ENCODE measurements at places on chromosomes 2 and 18.

GRCh38 chr2:144230033-144230432 is 289.9 kb downstream of the ZEB2 start:
- no peak for DNase-seq

DNA sequence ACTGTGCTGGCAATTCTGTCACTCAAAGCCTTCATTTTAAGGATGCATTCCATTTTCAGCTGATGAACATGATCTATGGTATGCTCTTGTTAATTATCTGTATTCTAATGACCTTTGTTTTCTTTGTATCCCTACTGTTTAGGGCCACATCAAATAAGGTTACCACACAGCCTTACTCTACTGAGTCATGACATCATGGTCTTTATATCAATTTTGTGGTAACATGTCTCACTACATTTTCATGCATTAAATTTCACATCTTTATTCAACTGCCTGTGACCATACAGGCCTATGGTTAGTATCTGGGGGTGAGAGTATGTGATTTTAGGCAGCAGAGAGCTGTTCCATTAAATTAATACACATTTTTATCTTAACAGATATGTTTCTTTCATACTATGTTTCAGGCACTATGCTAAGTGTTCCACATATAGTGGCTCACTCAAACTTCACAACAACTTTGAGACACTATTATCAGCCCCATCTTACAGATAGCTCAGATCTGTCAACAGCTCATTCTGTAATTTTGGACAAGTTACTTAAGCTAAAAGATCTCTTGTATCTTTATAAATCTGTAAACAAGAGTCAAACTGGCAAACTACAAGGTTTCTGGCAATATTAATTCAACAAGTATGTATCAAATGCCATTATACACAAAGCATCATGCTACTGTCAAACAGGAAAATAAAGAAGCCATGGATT is 18.0 kb downstream of the LRPPRC start:
- no peak for DNase-seq

DNA sequence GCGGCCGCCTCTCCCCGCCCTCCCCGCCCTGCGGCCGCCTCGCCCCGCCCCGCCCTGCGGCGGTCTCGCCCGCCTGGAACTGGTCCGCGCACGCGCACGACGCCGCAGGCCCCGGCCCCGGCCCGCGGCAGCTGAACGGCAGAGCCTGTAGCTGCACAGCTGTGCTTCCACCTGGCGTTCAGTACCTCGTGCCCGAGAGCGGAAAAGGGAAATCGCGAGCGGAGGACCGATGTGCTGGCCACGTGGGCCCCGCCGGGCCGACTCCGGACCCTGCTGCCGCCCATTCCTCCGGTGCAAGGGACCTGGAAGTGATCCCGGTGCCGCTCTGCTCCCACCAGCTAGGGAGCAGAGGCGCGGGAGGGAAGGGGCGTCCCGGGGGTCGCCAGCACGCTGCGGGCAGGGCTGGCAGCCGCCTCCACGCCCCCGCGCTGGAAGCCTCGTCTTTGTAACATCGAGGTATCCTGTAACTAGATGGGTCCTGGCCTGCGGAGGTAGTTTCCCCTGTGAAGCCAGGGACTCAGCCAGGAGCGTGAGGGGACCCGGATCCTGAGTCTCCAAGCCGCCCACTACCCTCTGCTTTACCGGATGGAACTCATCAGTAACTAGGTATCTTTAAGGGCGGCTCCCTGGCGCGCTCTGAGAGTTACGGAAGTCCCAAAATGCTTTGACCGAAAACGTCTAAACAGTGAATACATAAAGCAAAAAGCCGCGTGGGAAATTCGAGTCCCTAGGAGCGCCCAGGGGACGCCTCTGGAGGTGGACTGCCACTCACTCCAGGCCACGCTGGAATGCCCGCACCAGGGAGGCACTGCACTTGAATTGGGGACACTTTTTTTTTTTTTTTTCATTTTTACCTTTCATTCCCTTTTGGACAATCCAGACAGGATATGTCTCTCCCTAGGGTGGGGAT is 704 bp upstream of the ODC1 start:
- DNase-seq: peak; percentile 90

DNA sequence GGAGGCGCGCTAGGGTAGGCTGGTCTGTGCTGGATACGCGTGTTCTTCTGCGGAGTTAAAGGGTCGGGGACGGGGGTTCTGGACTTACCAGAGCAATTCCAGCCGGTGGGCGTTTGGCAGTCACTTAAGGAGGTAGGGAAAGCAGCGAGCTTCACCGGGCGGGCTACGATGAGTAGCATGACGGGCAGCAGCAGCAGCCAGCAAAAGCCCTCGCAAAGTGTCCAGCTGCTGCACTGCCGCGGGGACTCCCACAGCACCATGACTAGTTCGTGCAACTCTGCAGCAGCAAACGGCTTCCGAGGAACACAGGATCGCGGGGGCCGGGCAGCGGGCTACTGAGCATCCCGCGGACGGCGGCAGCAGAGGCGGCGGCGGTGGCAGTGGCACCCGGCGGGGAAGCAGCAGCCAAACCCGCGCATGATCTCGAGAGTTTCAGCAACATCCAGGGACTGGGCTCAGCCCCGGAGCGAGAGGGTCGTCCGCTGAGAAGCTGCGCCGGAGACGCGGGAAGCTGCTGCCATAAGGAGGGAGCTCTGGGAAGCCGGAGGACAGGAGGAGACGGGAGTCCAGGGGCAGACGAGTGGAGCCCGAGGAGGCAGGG is 368 bp downstream of the TMEFF2 start:
- DNase-seq: peak; percentile 14

- no peak for DNase-seq
These were observed 16.9 kb downstream of the KLHL41 start for GRCh38 chr2:169526451-169526850.

- DNase-seq: no peak
These were observed 601.5 kb upstream of the GCFC2 start for GRCh38 chr2:76312236-76312635.

DNA sequence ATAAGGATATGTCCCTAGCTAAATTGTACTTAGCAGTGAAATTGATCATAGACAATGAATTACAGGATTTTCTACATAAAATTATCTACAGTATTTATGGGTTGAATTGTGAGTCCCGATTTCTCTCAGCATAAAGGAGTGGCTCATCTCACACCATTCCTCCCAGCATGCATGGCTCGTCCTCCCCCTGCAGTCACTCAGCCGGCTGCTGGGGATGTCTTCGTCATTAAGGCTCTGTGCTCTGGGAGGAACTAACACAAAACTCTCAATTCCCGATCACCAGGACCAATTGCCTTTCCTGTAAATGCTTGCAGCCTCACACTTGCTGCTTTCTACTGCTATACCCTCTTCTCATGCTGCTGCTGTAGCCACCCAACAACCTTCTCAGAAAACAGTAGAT is 75.9 kb downstream of the TXNL1 start:
- no peak for DNase-seq

DNA sequence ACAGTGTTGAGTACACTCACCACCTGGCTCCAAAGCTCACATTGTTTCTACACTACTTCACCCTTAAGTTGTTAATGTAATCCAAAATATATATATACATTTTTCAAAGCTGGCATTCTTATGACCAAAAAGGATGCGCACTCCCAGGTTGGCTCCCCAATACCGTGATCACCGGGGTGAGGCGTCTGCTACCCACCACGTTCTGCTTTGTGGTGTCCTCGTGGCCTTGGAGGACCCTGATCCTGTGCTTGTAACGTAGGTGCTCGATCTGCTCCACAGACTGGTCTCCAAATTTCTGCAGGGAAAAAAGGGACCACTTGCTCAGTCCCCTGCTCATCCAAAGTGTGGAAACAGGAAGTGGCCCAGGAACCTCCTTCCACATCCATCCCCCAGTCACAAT is 25.8 kb downstream of the RPL31 start:
- DNase-seq: no peak

- DNase-seq: no peak
These were observed 584 bp downstream of the COA5 start for GRCh38 chr2:98607741-98608115.

- no peak for DNase-seq
These were observed 144.1 kb downstream of the ZFP36L2 start for GRCh38 chr2:43082111-43082894.

GRCh38 chr2:225693259-225693658 is 293.7 kb downstream of the NYAP2 start:
- no peak for DNase-seq

GRCh38 chr2:118520246-118520645 is 327.2 kb downstream of the EN1 start:
- no peak for DNase-seq

- DNase-seq: no peak
These were observed 968 bp upstream of the ASTL start for GRCh38 chr2:96139181-96139758.

- no peak for DNase-seq
These were observed 152.2 kb downstream of the KCNH7 start for GRCh38 chr2:162686336-162686735.

DNA sequence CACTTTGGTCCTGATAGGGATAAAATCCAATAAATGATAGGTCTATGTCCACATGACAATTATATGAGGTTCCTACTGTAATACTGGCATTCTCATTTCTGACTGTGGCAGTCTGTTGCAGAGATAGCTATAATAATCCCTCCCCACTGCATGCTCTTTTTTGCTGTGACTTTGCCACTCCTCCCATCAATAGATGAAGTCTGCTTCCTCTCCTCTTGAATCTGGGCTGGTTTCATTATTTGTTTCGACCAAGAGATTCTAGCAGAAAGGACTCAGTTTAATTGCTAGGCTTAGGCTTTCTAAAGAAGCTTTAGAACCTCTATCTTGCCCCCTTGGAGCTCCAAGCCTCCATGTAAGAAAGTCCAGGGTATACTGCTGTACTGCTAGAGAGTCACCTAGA is 23.3 kb upstream of the CREB1 start:
- DNase-seq: no peak

DNA sequence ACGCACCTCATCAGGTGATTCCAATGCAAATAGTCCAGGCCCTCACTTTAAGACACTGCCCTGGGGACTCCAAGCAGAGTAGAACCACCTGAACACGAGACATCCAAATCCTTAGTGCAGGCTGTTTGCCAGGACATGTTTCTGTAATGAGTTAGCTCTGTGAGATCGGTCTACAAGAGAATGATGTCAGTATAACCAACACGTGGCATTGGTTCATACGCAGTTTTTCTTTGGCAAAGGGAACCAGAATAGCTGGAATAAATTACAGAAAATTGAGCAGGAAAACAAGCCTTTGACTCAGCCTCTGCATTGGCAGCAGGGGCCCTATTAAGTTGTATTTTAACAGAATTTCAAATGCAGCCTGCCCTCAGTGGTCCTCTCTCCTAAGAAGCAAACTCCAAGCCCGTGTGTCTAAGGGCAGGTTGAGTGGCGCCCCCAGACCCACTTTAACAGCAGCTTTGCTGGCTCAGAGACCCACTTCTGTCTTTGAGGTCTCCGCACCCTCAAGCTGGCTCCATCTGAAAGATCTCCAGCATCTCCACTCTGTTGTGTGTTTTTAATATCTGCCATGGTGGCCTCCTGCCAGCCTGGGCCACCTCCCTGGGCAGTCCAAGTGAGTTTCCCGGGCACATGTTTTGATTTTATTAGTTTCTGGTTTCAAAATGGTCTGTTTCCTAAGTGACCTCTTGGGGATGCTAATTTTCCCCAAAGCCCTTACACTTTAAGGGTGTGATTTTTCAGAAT is 61.3 kb downstream of the ALPK2 start:
- DNase-seq: no peak

- DNase-seq: no peak
These were observed 91.8 kb downstream of the PLEKHM3 start for GRCh38 chr2:207933396-207934065.

DNA sequence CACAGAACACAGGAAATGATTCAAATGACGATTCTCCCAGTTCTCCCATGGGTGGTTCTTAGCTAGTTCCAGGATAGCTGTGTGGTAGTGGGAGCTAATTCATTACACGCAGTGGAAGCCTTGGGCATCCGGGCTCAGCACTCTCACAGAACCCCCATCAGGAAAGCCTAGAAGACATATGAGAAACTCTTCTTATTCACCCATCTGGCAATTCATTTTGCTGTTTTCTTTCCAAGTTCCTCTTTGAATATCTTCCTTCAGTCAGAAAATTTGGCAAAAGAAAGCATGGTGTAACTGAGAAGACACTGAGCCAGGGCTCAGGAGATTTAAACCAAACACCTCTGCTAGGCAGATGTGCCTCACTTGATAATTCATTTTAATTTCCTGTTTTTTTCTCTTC is 85.2 kb upstream of the FN1 start:
- no peak for DNase-seq

DNA sequence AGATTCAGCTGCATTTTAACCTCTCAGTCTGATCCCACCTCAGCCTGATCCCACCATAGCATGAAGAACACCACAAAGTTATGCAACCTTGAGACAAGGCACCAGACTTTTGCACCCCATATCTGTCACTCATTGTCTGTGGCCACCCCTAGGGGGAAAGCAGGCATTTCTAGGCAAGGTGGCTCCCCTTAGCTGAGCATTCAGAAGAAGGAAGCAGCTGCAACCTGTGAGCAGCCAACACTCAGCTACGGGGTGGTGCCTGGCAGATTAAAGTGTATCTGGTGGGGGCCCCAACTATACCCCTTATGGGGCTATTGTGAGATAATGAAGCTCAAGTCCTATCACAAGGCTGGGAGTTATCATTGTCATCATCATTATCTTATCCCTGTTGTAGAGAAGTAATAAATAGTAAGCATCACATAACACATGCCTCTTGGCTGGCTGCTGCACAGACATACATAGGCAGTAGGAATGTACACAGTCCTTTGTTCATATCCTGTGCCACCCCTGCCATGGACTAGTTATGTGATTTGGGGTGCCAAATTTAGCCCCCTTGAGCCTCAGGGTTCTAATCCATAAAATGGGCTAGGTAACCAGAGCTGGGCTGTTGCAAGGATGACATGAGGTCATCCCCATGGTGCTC is 20.6 kb upstream of the TMEM163 start:
- DNase-seq: no peak

DNA sequence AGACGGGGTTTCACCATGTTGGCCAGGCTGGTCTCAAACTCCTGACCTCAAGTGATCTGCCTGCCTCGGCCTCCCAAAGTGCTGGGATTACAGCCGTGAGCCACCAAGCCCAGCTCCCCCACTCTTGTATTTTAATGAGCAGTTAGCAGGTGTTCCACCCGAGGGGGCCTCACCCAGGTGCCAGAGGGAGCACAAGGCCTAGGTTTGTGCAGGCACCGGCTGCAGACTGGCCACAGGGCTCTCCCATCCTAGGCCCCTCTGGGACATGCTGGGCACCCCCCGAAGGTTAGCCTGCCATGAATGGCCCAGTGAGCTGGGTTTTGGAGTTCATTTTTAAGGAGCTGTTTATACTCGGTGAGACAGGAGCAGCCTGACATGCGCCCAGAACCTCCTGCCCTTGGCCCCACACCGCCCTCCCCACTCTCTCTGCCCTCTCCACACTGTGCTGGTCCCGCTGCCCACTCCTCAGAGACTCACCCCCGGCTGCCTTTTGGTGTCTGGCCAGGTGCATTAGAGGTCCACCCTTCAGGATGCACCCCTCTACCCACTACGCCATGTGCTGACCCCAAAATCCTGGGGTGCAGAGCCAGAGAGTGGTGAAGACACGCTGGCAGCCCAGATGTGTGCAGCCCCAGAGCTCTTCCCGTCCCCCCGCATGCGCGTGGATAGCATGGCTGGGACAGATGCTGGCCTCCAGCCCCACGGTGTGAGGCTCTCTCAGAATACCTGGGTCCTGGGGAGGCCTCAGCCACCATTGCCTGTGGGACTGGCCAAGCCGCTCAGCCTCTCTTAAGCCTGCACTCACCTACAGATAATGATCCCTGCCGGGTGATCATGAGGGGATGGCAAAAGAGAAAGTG is 11.2 kb upstream of the KLF11 start:
- DNase-seq: no peak
